ENCODE measurements at places on chromosomes 1 and 21. TPM values are rescaled to one million over a fixed set of nuclear protein-coding genes. Genes with fewer than 3 reads are reported as not detected.

- no peaks in the 10 kb centered on the region for H3K36me3 ChIP-seq
- no peak overlapping the region for H3K27ac ChIP-seq
- DNase-seq = no peak
- no peaks in the 10 kb centered on the region for H3K4me1 ChIP-seq
- no peaks in the 10 kb centered on the region for H3K27me3 ChIP-seq
- H3K4me3 ChIP-seq = no peak overlapping the region
Measured at GRCh38 chr1:208748387-208749165, 504.4 kb upstream of the PLXNA2 start.

GRCh38 chr1:177864538-177865305 is 105.1 kb downstream of the SEC16B start:
- no peak overlapping the region for H3K4me3 ChIP-seq
- peaks cover 36% of the 10 kb centered on the region for H3K4me1 ChIP-seq
- DNase-seq = no peak
- no peaks in the 10 kb centered on the region for H3K27me3 ChIP-seq
- H3K36me3 ChIP-seq = no peaks in the 10 kb centered on the region

DNA sequence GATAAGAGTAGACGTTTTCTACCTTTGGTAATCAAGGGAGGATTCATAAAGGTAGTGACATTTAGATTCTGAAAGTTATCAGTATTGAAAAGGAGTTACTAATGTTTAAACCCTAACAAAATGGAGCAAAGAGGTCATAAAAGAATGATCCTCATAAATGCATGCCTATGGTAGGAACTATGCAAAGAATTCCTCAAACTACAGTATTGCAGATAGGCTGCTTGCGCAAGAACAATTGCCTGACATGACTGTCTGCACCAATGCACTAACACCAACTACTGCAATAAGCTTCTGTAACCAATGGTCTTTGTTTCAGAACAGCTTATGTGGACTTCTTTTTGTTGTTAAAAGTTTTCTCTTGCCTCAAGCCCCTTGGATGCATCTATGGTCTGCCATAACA is 597.3 kb upstream of the ADGRL4 start:
- no peak for DNase-seq
- H3K4me3 ChIP-seq = no peak overlapping the region
- H3K27me3 ChIP-seq = no peaks in the 10 kb centered on the region
- H3K27ac ChIP-seq = no peak overlapping the region
- no peaks in the 10 kb centered on the region for H3K36me3 ChIP-seq

DNA sequence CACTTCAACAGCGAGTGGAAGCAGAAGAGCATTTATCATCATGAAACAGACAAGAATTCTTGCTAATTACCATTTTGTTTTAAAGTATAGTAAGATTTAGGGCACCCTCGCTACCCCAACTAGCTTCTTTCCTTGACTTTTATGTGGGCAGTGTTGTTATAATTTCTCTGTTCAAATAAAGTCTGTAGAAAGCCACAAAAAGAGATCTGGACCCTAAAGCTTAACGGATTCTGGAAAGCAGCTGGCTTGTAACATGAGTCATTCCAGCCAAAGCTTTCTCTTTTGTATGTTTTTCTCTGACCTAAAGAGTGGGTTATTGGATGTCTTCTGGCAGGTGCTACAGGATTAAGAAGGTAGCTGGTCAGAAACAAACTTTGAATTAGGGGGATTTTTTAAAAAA is 37.4 kb downstream of the RUNX1 start:
- no peak overlapping the region for H3K27ac ChIP-seq
- peak; percentile 25 for DNase-seq
- H3K4me1 ChIP-seq = peaks cover 9% of the 10 kb centered on the region
- no peaks in the 10 kb centered on the region for H3K36me3 ChIP-seq
- no peak overlapping the region for H3K4me3 ChIP-seq

Gene GBP6
- not detected for total RNA-seq

Gene PANK4
- total RNA-seq = 39.9 TPM

GRCh38 chr21:42315296-42315891 is at the start of gene TFF3:
TSS of gene TFF3 (minus strand) at chr21:42315409. CDS start at chr21:42315374, 35 bp downstream.
- H3K4me3 ChIP-seq = no peak within 1 kb of the TSS
- peak; percentile 31 for DNase-seq
- H3K27ac ChIP-seq = no peak within 1 kb of the TSS
- no peaks in the 10 kb centered on the region for H3K36me3 ChIP-seq

Gene C1orf21
- 13.3 TPM for total RNA-seq

- no peaks in the 10 kb centered on the region for H3K27me3 ChIP-seq
- H3K4me3 ChIP-seq = no peak overlapping the region
- H3K36me3 ChIP-seq = no peaks in the 10 kb centered on the region
- peak overlapping the region; percentile 87 for H3K27ac ChIP-seq
- no peak for DNase-seq
Measured at GRCh38 chr1:66348776-66349175, 185.2 kb upstream of the SGIP1 start.

Gene TRNP1
- 6.5 TPM for total RNA-seq

DNA sequence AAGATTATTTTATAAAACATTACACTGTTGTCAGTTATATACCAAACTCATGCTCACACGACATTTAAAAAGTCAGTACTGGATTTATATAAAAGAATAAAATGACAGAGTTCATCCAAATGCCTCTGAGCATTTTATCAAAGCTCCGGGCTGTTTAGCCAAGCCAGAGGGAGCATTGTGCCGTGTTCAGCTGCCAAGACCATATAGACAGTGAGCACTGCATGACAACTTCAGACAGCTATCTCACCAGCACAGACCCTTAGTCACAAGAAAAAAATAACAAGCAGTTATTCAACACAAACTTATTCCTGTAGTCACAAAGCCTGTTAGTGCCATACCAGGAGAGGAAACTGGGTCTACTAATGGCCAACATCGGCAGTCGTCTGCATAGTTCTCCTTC is 88.0 kb upstream of the PBX1 start:
- DNase-seq = no peak
- H3K36me3 ChIP-seq = no peaks in the 10 kb centered on the region

DNA sequence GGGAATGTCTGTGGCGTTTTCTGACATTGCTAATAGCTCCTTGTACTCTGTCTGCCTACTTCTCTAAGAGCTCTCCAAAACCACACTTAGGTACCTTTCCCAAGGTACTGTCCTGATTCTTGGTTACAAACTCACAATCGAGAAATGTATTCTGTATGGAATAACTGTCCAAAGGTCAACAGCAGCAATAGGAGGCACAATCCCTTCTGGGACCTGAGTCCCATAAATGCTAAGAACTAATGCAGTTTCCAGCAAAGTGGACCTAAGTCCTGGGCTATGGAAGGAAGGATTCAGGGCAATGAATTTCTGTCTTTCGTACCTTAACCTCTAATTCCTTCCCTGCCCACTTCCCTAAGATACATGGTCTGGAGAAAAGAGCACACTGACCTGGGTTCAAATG is 59.7 kb downstream of the DMAP1 start:
- no peaks in the 10 kb centered on the region for H3K36me3 ChIP-seq
- H3K4me3 ChIP-seq = no peak overlapping the region
- no peaks in the 10 kb centered on the region for H3K27me3 ChIP-seq
- no peaks in the 10 kb centered on the region for H3K4me1 ChIP-seq

Gene RXFP4
- total RNA-seq = not detected

- no peaks in the 10 kb centered on the region for H3K4me1 ChIP-seq
- H3K27me3 ChIP-seq = no peaks in the 10 kb centered on the region
- no peak overlapping the region for H3K4me3 ChIP-seq
Measured at GRCh38 chr21:40425981-40426380, 421.0 kb downstream of the DSCAM start.

- H3K27me3 ChIP-seq = no peaks in the 10 kb centered on the region
- peaks cover 11% of the 10 kb centered on the region for H3K4me1 ChIP-seq
- no peaks in the 10 kb centered on the region for H3K36me3 ChIP-seq
- no peak for DNase-seq
- H3K27ac ChIP-seq = no peak overlapping the region
Measured at GRCh38 chr1:178664278-178664677, 60.8 kb upstream of the RALGPS2 start.

Gene DCST1
- not detected for total RNA-seq

- peaks cover 78% of the 10 kb centered on the region for H3K36me3 ChIP-seq
- peak overlapping the region; percentile 98 for H3K27ac ChIP-seq
- H3K4me1 ChIP-seq = peaks cover 45% of the 10 kb centered on the region
- H3K27me3 ChIP-seq = no peaks in the 10 kb centered on the region
- peak overlapping the region; percentile 93 for H3K4me3 ChIP-seq
Measured at GRCh38 chr21:46323227-46323709, 402 bp downstream of the C21orf58 start.

Gene IL20
- total RNA-seq = 0.25 TPM

- no peak for DNase-seq
- H3K27ac ChIP-seq = no peak overlapping the region
- H3K36me3 ChIP-seq = no peaks in the 10 kb centered on the region
- H3K27me3 ChIP-seq = peaks cover 7% of the 10 kb centered on the region
- no peaks in the 10 kb centered on the region for H3K4me1 ChIP-seq
Measured at GRCh38 chr1:25677193-25677773, 60.7 kb downstream of the MAN1C1 start.

Gene ARMH1
- total RNA-seq = not detected

- H3K27ac ChIP-seq = no peak overlapping the region
- H3K4me3 ChIP-seq = no peak overlapping the region
- H3K27me3 ChIP-seq = no peaks in the 10 kb centered on the region
- no peaks in the 10 kb centered on the region for H3K36me3 ChIP-seq
Measured at GRCh38 chr1:66732407-66733166, 19.7 kb upstream of the DYNLT5 start.

Gene ERRFI1
- total RNA-seq = 21.7 TPM

Gene OPTC
- total RNA-seq = not detected

Gene GSTM2
- 19.3 TPM for total RNA-seq

DNA sequence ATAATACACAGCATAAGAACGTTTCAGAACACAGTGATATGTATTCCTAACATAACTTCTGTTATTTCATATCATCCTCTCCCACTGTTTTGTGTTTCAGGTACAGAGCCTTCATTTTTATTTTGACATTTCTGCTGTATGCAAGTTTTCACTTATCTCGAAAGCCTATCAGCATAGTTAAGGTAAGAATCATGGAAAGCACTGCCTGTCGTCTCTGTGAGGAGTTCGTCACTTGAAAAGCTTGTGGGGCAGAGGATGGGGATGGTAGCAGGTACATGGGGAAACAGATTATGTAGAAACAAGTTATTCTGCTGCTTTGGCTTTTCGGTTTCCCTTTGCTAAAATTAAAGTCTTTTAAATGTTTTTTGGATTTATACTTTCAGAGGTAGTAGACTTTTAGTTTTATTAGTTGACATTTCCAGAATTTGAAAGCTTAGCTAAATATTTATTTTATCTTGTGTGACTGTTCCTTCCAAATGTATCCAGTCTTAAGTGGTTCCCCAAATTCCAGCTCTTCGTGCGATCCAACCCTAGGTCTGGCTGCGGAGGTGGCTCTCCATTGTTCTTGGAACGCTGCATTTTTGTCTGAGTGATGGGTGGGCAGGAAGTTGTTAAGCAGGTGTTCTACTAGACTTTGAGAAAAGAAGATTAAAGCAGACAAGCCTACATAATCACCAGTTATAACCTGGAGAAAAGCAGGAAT is 12.2 kb downstream of the SLC37A1 start:
- H3K36me3 ChIP-seq = no peaks in the 10 kb centered on the region
- DNase-seq = no peak
- H3K4me1 ChIP-seq = peaks cover 28% of the 10 kb centered on the region
- H3K27ac ChIP-seq = no peak overlapping the region
- H3K4me3 ChIP-seq = no peak overlapping the region
- H3K27me3 ChIP-seq = no peaks in the 10 kb centered on the region

DNA sequence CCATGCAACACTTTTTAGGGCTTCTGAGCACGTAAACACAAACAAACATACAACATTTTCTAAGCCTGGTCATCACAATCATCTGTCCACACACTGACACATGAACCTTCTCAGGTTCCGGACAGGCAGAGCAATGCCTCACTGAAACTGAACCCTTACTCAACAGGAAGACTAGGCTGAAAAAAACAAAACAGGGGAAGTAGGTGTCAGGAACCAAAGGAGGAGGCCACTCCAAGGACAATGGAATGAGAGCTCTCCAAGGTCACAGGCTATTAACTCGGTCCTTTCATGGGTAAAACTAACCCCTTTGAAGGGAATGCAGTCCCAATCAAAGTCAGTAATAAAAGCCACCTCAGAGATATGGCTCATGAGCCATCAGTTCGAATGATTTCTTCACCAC is 76.6 kb downstream of the FAM78B start:
- H3K36me3 ChIP-seq = no peaks in the 10 kb centered on the region
- DNase-seq = no peak
- no peak overlapping the region for H3K4me3 ChIP-seq
- no peaks in the 10 kb centered on the region for H3K27me3 ChIP-seq
- H3K27ac ChIP-seq = no peak overlapping the region

- H3K36me3 ChIP-seq = no peaks in the 10 kb centered on the region
- no peak overlapping the region for H3K4me3 ChIP-seq
- DNase-seq = no peak
- no peak overlapping the region for H3K27ac ChIP-seq
- 0 out of 2 replicates have a peak, but pooled peaks cover 5% of the 10 kb centered on the region for H3K27me3 ChIP-seq
Measured at GRCh38 chr1:181985281-181985680, 76.2 kb downstream of the ZNF648 start.

DNA sequence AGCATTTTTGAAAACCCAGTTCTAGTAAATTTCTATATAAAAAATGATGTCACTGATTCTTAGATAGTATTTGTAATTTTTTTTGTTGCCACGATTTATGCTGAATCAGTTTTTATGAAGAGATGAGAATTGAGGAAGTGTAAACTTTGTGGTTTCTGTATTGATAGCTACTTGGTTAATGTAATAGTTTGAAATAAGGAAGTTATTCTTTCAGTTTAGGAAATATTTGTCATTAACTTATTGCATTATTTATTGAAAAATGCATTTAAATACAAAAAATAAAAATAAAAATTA is 97.8 kb downstream of the ZFYVE9 start:
- DNase-seq = no peak
- H3K36me3 ChIP-seq = no peaks in the 10 kb centered on the region
- no peak overlapping the region for H3K4me3 ChIP-seq

Gene MAP3K21
- total RNA-seq = 0.13 TPM

Gene LYPD8
- not detected for total RNA-seq

DNA sequence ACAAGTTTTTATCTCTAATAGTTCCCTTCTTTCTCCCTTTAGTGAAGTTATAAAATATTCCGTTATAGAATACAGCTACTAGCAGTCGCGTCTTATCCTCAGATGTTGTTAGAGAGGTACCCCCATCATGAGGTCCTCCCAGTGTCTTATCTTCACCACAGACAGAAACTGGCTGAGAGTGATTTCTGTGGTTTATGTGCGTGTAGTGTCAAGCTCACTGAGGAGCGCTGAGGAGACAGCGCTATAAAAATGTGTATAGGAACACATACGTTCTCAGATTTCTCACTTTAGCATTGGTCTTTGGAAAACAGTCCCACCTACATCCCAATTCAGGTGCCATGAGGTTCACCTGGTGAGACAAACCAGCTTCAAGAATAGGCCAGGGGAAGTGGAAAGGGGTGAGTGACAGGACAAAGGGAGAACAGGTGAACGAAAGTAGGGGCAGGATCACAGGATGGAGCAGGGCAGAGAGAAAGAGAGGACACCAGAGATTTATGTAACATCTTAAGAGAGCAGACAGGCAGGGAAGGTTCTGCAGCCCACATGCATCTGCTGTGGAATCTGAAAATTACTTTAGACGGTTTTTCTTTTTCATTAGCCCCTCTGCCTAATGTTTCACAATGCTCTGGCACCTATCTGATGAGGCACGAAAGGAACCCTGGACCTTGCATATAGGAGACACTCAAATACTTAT is 2.7 kb upstream of the PLEKHO1 start:
- H3K4me3 ChIP-seq = no peak overlapping the region
- peaks cover 31% of the 10 kb centered on the region for H3K36me3 ChIP-seq
- no peak for DNase-seq
- no peaks in the 10 kb centered on the region for H3K27me3 ChIP-seq

Data from SJSA1 (cell line).